Cardiac fibroblast (primary cell): ENCODE measurements at places on chromosomes 6 and 20.
A peak's percentile ranks its signal among the peaks of the same experiment; 100 is the strongest.

GRCh38 chr6:32818867-32819266 is 2.1 kb upstream of the HLA-DOB start:
- no peak for DNase-seq

- no peak for DNase-seq
These were observed 236.8 kb upstream of the FKBP1C start for GRCh38 chr6:62974452-62974851.

GRCh38 chr6:34658605-34659265 is 37.8 kb downstream of the ILRUN start:
- no peak for DNase-seq

GRCh38 chr6:169792306-169793015 is 41.0 kb downstream of the ERMARD start:
- no peak for DNase-seq

DNA sequence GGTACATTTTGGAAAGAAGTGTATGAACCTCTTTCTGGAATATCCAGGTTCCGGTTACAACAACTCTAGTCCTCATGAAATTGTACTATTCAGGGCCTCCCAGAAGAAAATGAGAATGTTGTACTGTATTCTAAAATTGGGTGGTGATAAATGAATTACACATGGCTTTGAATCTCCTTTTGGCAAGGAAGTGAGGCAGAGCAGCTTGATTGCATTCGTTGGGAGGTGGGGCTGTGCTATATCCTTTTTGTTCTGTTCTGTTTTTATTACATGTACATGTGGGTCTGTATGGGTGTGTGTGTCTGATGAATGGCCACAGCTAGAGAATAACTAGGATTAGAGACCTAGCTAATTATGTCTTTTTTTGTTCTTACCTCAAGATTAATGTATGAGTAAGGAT is 37.8 kb upstream of the SNRPB2 start:
- DNase-seq: no peak

GRCh38 chr20:2301164-2301622 is 5.4 kb downstream of the TGM3 start:
- DNase-seq: peak; percentile 25

GRCh38 chr6:110398778-110399177 is 16.6 kb downstream of the DDO start:
- peak; percentile 69 for DNase-seq

- no peak for DNase-seq
These were observed 20.7 kb downstream of the NOL4L start for GRCh38 chr20:32564440-32564839.

GRCh38 chr6:13811627-13812358 is 2.6 kb downstream of the MCUR1 start:
- no peak for DNase-seq

DNA sequence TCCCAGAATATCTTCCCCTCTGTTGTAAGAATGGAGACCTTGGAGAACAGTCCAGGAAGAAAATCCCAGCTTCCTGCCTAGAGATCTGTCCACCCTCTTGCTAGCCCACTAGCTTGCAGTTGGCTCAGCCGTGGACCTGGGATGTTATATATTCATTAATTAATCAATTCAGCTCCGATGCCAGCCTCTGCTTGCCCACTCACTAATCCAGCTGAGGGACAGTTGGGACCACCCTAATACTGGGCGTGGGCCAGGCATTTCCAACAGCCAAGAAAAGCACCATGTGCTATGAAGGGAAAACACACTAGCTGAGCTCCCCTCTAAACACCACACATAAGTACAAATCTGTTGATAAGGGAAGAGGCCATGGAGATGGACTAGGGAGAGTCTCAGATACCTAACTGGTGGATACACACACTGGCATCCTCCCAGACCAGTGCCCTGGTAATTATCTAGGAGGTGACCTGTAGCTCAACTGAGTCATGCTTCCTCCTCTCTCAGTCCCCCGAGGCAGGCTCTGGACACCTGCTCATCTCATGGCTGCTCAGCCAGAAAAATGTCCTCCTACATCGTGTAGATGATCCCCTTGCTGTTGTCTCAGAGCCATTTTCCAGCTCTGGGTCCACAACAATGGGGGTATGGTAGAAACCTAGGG is 78.9 kb downstream of the ANKRD60 start:
- DNase-seq: no peak

- DNase-seq: no peak
These were observed 16.2 kb downstream of the TFAP2A start for GRCh38 chr6:10398446-10399218.

- DNase-seq: peak; percentile 9
These were observed 90.8 kb downstream of the FRK start for GRCh38 chr6:115969930-115970273.

DNA sequence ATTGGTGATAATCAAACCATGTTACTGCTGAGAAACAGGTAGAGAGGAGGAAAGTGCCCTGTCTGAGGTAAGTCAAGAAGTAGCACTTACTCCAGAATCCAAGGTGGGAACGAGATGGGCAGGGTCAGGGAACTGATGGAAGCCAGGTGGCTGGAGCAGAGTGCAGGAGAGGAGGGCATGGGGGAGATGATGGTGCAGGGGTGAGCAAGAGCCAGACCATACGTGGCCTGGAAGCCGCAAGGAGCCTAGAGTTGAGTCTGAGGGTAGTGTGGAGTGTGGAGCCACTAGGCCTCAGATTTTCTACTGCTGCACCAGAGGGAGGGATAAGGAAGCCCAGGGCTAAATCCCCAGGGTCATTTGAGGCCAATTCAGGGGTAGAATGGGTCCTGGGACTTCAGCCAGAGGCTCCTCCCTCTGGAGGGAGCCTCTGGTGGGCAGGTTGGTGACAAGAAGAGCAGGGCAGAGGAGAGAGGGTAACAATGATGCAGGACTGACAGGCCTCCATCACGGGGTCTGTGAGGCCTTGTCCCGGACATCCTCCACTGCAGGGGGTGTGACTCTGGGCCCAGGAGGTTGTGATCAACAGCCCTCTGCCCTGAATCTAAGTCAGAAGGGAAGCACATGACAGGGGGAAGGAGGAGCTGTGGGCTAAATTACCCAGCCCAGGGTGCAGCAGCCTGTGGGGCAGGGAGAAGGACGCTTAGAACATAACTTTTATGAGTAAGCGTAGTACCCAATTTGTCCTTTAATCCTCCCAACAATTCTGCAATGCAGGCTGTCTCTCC is 28.7 kb downstream of the COX4I2 start:
- no peak for DNase-seq

- DNase-seq: no peak
These were observed 169.2 kb downstream of the GRM4 start for GRCh38 chr6:33976437-33977360.

- no peak for DNase-seq
These were observed 158.0 kb upstream of the CARMIL1 start for GRCh38 chr6:25121186-25121585.

GRCh38 chr20:20003031-20003954 is 13.9 kb upstream of the NAA20 start:
- DNase-seq: peak; percentile 76

GRCh38 chr6:83928286-83928685 is 68.8 kb downstream of the CYB5R4 start:
- DNase-seq: no peak

DNA sequence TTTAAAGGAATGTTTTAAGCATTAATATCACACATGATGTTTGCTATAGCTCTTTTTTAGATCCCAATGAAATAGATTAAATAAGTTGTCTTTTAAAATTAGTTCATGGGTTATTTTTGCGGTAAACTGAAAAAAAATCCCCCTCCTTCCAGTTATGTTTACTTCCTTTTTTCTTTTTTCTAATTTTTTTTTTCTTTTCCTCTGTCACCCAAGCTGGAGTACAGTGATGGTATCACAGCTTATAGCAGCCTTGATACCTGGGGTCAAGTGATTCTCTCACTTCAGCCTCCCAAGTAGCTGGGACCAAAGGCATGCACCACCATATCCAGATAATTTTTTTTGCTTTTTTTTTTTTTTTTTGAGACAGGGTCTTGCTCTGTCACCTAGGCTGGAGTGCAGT is 17.8 kb upstream of the SCAF8 start:
- no peak for DNase-seq

- peak; percentile 21 for DNase-seq
These were observed 619 bp downstream of the DAAM2 start for GRCh38 chr6:39792540-39793450.

DNA sequence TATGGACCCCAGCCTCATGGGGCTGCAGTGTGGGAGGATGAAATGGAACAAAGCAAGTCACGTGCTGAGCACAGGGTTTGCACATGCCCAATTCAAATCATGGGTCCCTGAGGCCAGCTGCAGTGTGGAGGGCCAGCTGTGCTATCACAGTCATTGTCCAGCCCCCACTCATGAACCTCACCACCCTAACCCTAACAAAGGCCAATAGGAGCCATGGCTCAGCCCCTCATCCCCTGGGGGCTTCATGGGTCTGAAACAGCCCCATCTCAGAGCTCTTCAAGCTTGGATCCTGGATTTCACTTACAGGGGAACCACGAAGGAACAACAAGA is 125.6 kb upstream of the MAFB start:
- DNase-seq: no peak

- DNase-seq: no peak
These were observed 14.8 kb upstream of the HLA-DRB1 start for GRCh38 chr6:32604434-32604877.

DNA sequence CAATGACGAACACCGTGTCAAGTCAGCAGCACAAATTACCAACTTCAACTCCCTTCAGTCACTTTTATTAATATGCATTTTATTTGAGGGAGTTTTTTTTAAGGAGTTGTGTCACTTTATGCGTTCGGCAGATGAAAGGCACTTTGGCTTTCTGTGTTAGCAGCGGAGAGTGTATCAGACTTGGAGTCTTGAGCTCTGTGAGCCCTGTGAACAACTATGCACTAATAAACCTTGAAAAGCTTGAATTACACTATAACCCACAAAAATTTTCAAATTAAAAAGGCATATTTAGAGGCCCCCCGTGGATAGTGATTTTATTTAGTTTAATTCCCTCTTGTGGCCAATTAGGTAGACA is 335.3 kb upstream of the NT5E start:
- no peak for DNase-seq

DNA sequence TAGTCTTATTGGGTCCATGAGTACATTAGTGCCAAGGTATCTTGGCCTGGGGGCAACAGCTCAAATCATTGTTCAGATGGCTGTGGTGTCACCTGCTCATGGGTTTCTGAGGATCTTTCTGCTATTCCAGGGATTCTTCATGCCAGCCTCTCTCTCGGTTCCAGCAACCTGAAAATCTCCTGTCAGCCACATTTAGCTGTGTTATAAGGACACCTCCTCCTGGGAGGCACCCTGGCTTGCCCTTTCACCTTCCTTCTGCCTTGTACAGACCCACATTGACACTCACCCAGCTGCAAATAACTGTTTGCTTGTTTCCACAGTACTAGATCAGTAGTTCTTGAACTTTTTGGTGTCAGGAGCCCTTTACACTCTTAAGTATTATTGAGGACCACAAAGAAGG is 159.9 kb downstream of the GRM4 start:
- DNase-seq: no peak

DNA sequence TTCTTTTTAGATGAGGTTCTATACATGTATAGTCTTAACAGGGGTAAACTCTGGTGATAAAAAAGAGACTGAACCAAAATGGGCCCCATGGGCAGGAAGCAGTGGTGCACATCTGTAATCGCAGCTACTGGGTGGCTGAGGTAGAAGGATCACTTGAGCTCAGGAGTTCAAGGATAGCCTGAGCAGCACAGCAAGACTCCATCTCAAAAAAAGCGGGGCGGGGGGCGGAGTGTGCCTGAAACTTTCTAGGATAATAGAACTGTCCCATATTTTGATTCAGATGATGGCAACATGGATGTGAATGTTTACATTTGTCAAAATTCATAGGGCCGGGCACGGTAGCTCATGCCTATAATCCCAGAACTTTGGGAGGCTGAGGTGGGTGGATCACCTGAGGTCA is 48.8 kb upstream of the TAF8 start:
- DNase-seq: no peak

DNA sequence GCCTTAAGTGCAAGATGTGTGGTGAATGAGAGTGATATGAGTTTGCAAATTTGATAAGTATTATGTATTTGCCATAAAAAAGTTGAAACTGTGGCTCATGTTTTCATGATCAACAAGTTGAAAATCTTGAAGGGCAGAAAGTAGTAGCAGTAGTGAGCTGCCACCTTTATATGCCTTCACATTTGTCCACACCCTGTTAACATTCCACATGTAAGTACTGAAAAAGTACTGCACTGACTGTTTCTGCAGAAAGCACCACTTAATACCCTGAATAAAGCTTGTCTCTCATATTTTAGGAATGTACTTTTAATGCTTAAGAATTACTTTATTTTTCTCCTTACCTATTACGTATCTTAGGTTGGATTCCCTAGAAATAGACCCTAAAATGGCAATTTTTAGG is 45.9 kb downstream of the FLRT3 start:
- DNase-seq: no peak

DNA sequence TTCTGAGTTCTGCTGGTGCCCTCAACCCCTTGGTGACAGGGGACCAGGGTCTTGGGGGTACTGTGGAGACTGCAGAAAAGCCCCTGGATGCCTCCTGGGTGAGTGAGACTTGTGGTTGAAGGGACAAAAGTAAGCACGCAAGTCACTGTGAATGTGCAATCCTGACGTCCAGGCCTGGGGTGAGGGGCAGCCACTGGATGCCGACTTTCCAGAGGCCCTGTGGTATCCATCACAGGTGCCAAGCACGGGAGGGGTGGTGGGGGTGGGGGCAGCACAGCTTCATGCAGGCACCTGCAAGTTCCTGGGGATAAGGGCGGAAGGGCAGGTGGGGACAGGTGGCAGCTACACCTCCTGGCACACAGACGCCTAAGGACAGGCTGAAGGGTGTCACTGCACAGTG is 20.1 kb upstream of the UBE2V1 start:
- no peak for DNase-seq

DNA sequence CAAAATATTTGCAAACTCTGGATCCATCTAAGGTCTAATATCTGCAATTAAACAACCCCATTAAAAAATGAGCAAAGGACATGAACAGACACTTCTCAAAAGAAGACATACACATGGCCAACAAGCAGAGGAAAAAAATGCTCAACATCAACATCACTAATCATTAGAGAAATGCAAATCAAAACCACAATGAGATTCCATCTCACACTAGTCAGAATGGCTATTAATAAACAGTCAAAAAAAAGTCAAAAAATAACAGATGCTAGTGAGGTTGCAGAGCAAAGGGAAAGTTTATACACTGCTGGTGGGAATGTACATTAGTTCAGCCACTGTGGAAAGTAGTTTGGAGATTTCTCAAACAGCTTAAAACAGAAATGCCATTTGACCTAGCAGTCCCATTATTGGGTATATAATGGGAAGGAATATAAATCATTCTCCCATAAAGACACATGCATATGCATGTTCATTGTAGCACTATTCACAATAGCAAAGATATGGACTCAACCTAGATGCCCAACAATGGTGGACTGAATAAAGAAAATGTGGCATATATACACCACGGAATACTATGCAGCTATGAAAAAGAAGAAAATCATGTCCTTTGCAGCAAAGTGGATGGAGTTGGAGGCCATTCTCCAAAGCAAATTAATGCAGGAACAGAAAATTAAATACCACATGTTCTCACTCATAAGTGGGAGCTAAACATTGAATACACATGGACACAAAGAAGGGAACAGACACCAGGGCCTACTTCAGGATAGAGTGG is 9.1 kb downstream of the ZNFX1 start:
- DNase-seq: peak; percentile 70

- DNase-seq: peak; percentile 11
These were observed 59.0 kb upstream of the ZNF184 start for GRCh38 chr6:27531772-27532459.
